ENCODE measurements at places on chromosomes 3 and 15.

- DNase-seq, result no peak
Measured at GRCh38 chr3:149095487-149095886, 9.2 kb upstream of the HLTF start.

- DNase-seq, result no peak
Measured at GRCh38 chr15:64131547-64131946, 20.0 kb upstream of the SNX22 start.

DNA sequence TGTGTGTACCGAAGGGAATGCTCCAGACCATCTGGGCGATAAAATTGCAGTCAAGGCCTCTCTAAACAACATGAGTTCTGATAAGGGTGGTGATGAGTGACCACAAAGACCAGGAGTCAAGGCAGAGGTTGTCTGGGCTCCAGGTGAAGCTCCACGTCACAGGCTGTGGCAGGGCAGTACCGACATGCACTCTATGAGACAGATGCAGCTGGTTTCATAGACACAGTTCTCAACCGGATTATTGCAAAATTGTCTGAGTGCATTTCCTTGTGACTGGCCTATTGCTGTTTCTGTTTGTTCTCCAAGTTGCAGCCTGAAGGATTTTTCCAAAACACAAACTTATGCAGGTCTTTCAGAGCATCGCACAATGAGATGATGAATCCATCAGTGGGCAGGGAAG is 157.5 kb upstream of the HES1 start:
- DNase-seq, result no peak

GRCh38 chr15:89587955-89588354 is 12.7 kb downstream of the TICRR start:
- no peak for DNase-seq

DNA sequence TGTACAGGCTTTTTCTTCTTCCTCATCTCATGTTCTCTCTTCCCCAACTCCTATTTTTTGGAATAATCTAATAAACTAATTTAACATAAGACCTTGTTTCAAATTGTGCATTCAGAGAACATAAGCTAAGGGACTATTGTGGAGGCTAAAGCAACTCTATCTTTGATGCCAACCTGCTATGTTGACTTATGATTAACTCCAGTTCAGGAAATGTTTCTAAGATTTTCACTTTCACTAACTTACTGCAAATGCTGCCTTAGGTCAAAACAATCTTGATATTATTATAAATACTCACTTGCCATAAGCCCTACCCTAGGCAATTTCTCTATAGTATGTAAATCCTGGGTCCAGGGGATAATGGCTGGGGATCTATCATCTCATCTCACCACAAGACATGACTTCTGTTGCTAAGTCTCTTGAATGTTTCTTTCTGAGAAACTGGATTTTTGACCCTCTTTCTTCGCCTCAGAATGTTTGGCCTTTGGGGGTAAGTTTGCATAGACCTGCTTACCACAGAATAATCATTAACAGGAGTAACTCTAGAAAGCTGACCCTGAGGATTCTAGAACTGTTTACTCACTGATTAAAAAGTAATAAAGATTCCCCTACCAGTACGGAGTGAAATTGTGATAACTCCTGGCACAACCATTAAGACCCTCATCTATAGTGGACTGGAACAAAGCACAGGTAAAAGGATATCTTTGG is 768.1 kb downstream of the GBE1 start:
- DNase-seq, result no peak

DNA sequence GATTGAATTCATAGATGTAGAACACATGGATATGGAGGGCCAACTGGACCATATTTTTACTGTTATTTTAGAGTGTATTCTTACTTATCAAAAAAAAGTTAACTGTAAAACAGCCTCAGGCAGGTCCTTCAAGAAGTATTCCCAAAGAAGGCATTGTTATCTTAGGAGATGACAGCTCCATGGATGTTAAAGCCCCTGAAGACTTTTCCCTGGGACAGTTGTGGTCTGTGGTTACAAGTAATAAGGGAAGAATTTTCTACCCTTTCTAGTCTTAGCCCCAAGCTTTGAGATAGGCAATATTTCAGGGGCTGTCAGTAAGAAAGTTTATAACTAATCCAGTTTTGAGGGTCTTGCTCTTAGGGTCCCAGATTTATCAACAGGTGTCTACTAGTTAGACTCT is 62.5 kb downstream of the LRRC49 start:
- DNase-seq, result no peak

DNA sequence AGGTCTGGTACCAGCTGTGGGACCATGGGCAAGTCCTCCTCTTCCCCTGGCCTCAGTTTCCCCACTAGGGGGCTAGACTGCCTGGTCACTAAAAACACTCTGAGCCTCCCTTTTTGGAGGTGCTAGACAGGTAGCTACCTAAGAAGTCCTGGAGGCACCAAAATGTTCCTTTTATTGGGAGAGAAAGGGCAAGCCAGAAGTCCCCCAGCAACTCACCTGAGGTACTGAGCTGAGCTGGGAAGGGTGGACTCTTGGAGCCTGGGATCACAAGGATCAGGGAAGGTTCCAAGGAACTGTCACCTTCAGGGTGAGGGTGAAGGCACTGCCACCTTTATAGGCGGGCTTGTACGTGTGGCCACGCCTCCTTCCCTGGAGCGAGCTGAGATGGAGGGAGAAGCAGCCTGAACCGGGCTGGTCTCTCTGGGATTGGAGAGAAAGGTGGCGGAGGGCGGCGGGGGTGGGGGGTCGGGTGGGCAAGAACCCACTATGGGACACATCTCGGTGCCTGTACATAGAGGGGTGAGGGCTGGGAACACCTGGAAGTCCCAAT is at the start of gene CYP1A1:
Gene CYP1A1 (minus strand): TSS at position 304 of the 550 bp plus-strand sequence. CDS start 2,431 bp downstream, outside the sequence.
- peak; percentile 33 for DNase-seq

DNA sequence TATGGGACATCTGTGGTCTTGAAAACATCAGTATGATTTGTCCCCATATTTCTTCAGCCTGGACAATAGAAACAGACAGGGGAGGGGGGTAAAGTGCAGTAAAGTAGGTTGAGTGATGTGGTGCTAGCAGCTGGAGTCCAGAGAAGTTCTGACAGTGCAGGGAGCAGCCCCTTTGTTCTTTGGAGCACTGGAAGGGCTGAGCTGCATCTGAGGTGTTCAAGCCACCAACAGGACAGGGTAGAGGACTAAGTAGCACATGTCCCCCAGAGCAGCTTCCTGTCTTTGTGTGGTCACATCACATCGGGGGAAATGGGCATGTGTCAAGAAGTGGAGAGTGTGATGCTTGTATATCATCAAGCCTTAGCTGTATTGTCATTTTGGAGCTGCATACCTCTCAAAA is 12.1 kb downstream of the MRPS22 start:
- DNase-seq, result no peak

GRCh38 chr15:78623786-78624497 is 3.1 kb upstream of the CHRNA3 start:
- DNase-seq, result no peak

DNA sequence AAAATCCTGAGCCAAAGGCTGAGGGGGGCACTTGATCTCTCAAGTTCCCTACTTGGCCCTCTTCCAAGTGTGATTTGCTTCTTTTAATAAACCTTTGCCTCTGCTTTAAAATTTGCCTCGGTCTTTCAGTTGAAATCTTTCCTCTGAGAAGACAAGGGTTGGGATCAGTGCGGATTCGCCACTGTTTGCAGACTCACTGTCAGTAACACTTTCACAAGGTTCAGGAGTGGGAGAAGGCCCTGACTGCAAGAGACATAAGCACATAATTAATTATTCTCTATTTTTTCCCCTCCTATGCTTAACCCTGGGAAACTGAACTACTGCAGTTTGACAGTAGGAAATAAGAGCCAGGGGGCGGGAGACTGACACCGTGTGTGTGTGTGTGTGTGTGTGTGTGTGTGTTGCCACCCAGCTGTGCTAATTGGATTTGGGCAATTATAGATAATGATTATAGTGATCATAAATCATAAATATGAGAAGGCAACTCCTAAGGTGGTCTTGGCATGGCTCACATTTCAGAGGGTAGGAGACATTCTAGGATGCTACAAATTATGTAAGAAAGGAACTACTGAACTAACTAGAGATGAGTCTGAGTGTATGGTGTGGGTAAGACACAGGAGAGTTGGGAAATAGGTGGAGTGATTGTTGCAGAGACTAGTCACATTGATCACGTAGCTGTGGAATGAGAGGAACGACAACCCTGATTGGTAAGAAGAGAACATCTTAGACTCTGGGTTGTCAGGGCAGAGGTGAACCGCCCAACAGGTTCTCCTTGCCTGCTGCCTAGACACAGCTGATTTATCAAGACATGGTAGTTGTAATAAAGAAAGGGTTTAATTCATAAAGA is 5.5 kb upstream of the ZNF662 start:
- DNase-seq, result no peak

DNA sequence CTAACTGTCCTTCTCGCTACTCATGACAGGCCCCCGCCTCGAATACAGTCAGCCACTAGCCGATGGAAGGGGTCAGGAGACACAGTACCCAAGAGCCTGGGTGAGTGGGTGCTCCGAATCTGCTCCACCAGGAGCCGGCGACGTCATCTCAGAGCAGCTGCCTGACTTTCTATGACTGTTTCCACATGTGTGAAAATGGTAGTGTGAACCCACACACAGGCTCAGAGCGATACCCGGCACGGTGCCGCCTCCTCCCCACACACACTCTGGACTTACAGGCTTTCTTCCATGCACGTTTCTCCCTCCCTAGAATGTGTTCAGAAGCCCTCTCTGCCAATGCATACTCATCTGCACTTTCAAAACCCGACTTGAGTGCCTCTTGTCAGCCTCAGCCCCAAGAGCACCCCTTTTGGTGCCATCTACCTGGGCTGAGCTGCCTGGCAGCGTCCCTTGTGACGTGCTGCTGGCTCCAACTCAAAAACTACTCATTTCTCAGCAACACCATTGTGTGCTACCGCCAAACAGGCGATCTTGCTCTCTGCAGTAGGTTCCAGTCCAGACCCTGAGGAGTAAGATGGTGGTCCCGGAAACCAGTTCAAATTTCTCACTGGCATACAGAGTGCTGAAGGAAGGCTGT is 29.7 kb downstream of the VGLL4 start:
- no peak for DNase-seq

GRCh38 chr3:29583861-29584260 is 303.0 kb downstream of the RBMS3 start:
- DNase-seq, result no peak

GRCh38 chr3:37576996-37577395 is 284.7 kb upstream of the CTDSPL start:
- no peak for DNase-seq

DNA sequence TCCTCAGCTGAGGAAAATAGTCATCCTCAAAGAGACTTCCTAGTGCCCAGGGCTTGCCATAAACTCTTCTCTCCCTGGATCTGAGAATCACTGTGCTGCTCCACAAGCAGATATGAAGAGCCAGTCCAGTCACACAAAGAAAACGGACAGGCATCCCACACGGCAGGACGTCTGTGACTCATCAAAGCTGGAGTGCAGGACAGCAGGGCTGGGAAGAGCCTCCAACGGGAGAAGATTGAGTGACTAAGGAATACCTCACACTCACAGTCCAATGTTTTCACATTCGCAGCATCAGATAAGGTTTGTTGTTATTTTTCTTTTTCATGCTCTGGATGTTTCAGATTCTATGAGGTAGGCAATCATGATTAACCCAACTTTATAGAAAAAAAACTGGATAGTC is 57.8 kb downstream of the NEK10 start:
- DNase-seq, result no peak

GRCh38 chr3:127710155-127710941 is 37.6 kb downstream of the ABTB1 start:
- DNase-seq, result no peak

- no peak for DNase-seq
Measured at GRCh38 chr15:44137750-44138149, 57.3 kb downstream of the FRMD5 start.

- no peak for DNase-seq
Measured at GRCh38 chr3:78985981-78986380, 781.8 kb downstream of the ROBO1 start.

GRCh38 chr3:9022305-9023225 is 59.3 kb upstream of the RAD18 start:
- no peak for DNase-seq

DNA sequence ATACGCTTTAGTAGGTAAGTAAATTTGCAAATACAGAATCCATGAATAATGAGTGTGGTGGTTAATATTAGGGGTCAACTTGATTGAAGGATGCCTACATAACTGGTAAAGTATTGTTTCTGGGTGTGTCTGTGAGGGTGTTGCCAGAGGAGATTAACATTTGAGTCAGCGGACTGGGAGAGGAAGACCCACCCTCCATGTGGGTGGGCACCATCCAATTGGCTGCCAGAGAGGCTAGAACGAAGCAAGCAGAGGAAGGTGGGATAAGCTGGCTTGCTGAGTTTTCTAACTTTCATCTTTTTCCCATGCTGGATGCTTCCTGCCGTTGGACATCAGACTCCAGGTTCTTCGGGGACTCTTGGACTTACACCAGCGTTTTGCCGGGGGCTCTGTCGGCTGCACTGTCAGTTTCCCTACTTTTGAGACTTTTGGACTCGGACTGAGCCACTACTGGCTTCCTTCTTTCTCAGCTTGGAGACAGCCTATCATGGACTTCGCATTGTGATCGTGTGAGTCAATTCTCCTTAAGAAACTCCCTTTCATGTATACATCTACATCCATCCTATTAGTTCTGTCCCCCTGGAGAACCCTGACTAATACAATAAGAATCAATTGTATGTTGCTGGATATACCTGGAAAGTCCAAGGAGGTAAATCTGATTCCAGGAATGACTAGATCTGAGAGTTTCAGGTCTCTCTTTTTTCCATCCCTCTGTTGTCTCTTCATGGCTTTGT is 25.8 kb upstream of the NEDD4 start:
- no peak for DNase-seq

DNA sequence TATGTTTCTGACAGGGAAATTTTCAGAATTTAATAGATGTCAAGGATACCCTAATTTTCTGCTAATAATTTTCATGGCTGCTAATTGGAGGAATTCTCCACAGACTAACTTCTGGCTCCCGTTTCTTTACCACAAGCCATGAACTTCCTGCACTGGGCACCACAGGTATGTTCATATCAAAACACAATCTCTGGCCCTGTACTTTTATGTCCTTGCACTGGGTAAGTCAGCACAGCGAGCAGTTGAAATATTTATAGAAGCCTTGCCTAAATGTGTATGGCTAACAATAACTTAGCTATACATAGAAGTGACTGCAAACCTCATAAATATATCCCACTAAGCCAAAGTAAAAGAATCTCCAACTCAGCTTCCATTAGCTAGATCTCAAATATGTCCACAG is 246.9 kb downstream of the ZIC1 start:
- DNase-seq, result no peak

DNA sequence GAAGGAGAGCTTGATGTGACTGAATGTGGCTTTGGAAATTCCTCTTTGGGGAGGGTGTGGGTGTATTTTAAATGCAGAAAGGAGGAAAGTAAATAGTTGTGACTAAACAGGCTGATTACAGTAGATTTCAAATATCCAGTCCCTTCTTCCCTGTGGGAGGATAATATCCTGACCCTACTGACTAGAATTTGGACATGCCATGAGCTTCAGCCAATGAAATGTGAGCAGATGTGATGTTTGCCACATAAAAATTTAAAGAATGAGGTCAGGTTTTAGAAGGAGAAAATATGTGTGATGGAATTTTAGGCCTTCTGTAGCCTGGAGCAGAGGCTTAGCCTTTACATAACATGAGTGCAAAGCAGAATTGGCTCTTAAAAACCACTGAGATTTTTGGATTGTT is 1218.9 kb downstream of the ROBO2 start:
- no peak for DNase-seq

Measured in activated effector memory CD4-positive, alpha-beta T cell treated with Interleukin-2 at 50 U/mL for 16 hours (primary cell).